ENCODE measurements at places on chromosomes 2 and 18.

DNA sequence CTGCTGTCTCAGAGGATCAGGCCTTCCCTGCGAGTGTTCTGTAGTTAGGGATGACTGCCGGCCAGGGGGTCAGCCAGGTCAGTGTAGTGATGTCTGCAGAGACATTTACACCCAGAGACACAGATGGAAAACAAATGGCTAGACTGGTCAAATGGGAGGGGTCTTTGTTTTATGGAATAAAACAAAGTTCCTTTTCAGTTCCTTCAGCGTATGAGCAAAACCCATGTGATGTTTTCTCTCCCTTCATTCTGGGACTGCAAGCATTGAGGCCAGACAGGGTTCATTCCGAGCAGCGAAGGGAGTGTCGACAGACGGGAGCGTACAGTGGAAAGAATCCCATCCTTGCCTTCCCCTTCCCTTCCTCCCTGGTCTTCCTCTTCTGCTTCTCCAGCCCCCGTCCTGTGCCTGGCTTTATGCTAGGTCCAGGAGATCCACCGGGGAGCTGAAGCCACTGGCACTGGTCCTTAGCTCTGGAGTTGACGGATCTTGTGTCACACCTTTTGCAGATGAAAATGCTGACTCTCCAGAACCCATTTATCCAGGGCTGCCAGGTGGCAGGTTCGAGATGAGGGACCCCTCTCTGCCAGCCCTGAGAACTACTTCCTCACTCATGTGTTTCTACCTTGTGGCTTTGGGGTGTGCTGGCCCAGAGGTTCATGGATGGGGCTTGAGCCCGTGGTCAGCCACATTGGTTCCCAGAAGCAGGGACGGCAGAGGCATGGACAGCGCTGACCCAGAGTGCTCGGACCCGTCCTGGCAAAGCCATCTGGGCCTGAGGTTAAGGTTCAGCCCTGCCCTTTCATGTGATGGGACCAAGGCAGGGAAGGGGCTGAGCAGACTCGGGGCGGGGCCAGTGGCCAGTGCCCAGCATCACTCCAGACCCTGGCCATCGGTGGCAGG, 24.2 kb downstream of the ITGB1BP1 start:
- DNase-seq = no peak

GRCh38 chr2:8796878-8797550, 40.4 kb downstream of the KIDINS220 start:
- no peak for DNase-seq

DNA sequence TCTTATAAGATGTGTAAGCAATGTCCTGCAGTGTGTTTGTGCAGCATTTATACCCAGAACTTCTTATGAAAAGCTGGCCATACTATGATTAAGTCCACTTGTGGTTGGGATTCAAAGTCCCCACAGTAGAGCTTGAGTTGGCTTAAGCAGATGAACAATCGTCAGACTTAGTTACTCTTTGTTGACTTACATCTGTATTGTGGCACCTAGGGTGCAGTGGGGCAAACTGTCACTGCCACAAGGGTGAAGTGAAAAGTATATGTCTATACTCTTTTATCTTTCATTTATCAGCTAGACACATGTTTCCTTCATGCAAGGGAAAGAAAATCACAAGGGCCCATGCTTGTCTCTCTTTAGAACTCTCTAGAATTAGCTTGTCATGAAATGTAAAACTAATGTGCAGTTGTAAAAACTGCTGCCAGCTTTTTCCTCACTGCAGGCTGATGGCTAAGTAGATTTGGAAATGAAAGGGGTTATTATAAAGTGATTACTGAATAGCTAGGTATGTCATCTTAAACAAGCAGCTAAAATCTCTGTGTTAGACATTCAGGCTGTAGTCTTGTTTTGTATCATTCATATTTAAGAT, 474.5 kb downstream of the PTPRM start:
- DNase-seq = no peak

DNA sequence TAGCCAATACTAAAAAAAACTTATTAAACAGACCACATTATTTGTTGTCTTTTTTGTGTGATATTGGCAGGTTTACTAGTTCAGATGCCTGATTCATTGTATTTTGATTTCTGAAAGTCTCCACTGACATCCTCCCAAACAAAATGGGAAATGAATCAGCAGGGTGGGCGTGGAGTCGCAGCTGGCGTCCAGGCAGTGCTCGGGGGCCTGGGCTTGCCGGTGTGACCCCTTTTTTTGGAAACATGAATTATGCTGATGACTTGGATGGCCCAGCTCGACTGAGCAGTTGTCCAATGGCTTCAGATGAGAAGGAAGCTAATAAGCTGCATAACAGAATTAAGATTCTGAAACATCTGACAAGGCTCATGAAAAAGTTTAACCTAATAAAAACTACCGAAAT, 1.7 kb upstream of the KCNG2 start:
- no peak for DNase-seq

DNA sequence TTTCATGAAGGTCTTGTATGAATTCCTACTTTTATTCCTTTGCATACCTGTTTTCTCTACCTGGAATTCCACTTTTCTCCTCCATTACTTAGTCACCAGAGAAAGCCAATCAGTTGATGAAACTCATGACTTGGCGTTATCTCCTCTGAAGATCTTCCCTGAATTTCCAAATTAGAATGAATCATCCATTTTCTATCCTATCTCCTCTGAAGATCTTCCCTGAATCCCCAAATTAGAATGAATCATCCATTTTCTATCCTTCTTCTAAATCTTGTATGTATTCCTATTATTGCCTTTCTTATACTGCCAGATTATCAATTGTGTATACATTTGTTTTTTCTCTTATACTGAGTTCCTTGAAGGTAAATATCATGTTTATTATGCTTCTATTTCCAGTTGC, 440.4 kb downstream of the CCDC85A start:
- no peak for DNase-seq

DNA sequence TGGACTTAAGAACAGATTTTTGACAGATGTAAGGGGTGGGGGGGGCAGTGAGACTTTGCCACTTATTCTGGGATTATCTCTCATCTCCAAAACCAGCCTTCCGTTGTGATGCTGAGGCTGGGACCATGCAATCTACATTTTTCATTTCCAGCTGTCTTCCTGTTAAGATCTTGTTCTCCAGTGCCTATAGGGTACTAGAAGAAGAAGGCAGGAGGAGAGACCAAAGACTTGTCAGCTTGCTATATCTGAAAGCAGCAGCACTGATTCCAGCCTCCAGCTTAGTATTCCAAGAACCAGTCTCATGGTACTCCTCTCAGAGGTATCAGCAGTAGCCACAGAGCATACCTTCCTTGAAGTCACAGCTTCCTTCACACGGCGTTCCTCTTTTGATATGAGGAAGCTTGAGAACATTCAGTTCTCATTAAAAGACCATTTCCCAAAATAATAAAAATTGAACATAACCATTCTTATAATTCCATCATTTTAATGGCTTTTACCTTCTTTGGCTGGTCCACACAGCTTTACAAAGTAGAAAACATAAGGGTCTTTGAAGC, 49.8 kb downstream of the USP34 start:
- no peak for DNase-seq
